Neural progenitor cell (in vitro differentiated cells): ENCODE measurements at places on chromosomes 5 and 9.

DNA sequence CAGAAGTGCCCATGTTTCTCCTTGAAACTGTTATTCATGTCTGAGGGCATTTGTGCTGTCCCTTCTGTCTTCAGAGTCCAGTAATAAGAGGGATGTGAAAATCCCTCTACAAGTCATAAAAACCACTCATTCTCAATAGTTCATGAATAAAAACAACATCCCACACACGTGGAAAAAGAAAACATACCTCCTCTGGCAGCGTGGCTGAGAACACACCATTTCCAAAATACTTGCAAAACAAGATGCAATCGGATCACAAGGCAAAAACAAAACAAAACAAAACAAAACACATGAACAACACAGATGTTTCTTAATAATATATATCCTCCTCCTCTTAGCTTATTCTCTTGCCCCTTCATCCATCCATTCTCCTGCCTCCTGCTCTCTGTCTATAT, 71.0 kb upstream of the EQTN start:
- no peak for DNase-seq

- DNase-seq, result peak; percentile 76
These were observed 14.3 kb upstream of the NR4A3 start for GRCh38 chr9:99807276-99807852.

DNA sequence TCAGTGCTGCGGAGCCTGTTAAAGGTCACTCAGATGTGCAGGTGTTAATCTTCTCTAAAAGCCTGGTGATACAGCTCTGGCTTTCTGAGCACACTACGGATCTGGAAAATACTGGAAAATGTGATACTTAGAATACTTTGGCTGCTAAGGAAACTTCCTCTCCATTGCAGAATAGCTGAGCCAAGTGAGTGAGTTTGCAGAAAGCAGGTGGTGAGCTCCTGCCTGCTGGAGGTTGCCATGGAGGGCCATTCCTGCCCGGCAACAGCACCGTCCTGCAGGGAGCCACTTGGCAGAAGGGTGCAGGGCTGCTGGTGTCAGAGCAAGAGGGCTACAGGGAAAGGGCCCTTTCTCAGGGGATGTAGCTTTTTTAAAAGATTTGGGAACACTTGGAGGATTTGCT, 40.7 kb downstream of the SECISBP2 start:
- DNase-seq, result peak; percentile 40

DNA sequence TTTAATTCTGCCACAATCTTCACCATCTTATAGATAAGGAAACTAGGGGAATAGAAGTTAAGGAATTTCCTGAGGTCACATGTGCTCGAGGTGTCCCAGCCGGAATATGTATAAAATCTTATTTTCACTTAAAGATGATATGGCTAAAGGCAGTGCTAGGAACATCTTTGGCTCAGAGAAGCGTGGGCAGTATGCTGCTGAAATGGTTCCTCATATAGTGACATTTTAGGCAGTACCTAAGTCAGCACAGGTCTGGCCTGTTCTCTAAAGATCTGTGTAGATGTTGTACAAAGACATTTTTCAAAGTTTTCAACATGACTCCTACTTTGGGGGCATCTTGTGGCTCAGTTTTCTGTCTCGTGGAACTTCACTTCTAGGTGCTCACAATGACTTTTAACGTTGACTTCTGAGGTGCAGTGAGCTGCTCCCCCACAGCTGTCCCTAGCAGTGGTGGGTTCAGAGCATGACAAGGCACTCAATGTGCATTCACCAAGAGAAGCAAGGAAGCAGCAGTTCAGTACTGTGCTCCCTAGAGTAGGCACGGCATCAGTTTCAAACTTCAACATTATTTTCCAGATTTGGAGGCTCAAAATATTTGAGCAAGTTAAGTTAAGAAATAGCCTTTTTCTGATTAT, 40.3 kb downstream of the TNFAIP8 start:
- no peak for DNase-seq

GRCh38 chr9:124102363-124102762, 90.8 kb downstream of the LHX2 start:
- DNase-seq, result no peak

DNA sequence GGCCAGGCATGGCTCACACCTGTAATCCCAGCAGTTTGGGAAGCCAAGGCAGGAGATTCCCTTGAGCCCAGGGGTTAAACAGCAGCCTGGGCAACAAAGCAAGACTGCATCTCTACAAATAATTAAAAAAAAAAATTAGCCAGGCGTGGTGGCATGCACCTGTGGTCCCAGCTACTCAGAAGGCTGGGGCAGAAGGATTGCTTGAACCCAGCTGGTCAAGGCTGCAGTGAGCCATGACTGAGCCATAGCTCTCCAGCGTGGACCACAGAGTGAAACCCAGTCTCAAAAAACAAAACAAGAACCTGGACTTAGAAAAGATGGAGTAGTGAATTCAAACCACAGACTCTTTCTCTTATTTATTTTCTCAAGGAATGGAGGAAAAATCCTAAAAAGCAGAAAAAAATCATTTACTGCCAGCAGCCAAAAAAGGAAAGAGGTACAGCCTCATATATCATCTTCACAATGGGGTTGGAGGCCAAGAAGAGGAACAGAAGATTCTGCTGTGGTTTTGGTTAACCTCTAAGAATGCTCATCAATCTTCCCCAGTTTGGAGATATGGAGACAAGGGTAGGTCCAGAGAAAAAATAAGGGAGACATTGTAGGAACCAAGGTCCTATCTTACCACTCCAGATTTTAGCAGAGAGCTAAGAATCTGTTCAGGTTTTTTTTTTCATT, 40.0 kb upstream of the MYO10 start:
- DNase-seq, result no peak

GRCh38 chr5:77305956-77306355, 95.5 kb downstream of the PDE8B start:
- no peak for DNase-seq

GRCh38 chr5:43106290-43106638, 14.4 kb upstream of the ZNF131 start:
- no peak for DNase-seq

DNA sequence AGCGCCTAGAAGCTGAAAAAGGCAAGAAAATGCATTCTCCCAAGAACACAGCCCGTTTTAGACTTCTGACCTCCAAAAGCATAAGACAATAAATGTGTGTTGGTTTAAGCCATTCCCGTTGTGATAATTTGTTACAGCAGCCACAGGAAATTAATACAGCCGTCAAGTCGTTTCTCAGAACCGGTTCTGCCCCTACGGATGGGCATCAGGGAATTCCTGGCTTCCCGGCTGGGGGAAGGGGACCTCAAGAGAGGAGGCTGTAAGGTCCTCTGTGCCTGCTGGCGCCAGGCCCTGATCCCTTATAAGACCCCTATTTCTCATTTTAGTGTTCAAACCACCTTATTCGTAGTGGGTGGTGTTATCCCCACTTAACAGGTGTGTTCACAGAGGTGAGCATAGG, 50.6 kb upstream of the RPL26L1 start:
- DNase-seq, result no peak

- DNase-seq, result no peak
These were observed 177.9 kb downstream of the MACROH2A1 start for GRCh38 chr5:135221187-135221473.

DNA sequence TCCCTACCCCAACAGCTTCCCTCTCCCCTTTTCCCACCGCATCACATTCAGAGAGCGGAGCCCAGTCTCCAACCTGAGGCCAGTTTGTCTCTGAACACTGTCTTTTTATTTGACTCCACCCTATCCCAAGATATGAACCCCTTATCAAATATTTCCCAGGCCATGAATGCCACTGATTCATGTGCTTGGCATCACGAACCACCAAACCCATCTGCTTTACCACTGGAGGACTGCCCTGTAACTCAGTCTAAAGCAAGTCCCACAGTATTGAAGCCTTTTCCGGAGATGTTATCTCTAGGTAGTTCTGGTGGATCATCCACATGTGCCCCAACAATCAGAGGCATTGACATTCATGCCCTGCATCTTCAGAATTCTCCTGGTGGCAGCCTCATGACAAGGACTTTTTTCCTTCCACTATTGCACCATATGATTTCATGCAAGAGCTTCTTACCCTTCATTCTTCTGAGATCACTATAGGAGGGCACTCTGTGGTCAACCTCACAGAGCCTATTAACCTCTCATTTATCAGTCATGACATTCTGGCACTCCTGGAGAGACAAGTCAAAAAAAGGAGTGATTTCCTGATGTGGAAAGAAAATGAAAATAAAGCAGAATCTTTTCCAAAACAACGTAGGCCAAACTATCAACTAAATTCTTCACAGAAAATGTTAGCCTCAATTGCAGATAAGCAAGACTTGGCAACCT, 12.3 kb upstream of the SPATA31D4 start:
- DNase-seq, result no peak

DNA sequence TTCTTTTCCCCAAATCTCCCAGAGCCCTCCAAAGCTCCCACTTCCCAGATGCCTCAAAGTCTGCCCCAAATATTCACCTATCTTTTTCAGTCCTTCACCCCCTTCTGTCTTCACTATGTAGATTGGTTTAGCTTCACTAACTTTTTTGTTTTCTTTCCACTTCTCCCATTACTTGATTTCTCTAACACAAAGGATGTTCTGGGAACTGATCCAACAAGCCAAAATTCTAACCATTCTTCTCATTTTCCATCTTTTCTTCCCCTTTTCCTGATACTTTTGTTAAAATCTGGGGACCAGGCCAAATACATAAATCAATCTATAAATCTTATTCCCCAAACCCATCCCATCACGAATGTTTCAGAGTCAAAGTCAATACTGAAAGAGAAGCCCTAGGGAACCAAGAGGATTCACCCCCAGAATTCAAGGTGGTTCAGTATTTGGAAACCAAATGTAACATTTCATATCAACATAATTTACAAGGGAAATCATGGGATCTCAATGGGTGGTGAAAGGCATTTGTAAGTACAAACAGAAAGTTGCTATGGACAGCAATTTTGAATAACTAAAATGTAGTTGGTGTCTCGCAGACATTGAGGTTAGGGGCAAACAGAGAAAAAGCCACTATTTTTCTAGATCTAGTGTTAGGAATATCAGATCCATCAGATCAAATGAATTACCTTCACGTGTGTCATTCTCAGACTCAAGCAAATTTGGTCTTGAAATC, 35.3 kb downstream of the APTX start:
- no peak for DNase-seq

DNA sequence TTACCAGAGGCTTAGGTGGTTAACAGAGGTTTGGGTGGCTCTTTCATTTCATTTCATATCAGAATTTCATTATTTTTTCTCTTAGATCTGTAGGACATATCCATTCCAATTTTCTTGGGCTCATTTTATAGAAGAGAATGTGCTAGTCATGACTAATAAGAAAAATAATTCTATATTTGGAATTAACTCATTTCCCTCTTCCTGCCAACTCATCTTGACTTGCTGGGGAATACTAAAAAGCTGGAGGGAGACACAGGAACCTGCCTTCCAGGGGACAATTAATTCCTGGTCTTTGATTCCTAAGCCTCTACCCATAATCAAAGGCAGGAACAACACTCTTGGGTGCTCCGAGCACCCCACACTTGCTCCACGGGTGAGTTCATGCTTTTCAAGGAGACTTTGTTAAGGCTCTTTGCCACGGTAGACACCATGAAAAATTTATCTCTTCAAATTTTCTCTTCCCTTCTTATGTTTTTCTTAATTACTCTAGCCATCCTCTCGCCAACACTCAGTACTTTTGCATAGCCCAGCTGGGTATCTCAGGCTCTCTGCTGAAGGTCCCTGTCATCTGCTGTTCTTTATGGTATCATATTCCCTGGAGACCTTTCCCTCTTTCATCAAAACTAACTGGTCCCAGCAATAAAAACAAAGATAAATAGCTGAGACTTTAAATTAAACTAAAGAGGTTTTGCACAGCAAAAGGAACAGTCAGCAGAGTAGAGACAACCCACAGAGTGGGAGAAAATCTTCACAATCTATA, 273.9 kb downstream of the NPR3 start:
- DNase-seq, result no peak

DNA sequence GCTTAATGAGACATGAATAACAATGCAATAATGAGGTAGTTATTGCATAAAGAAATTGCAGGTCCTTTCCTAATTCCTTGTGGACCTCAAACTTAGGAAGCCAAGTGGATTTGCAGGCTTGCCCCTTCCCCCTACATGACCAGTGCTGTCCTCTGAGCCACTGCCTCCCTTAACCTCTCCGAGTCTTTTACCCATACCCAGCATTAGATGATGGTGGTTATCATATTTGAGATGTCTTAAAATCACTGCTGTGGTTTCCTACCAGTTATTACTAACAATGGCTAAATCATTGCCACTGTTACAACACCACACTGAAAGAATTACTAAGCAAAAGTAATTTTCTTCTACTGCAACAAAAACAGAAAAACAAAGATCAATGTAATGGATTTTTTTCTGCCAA, 170.8 kb downstream of the EDIL3 start:
- no peak for DNase-seq

- no peak for DNase-seq
These were observed 70.5 kb upstream of the GFPT2 start for GRCh38 chr5:180423598-180423997.

- no peak for DNase-seq
These were observed 242.6 kb downstream of the AUH start for GRCh38 chr9:91119142-91119541.

DNA sequence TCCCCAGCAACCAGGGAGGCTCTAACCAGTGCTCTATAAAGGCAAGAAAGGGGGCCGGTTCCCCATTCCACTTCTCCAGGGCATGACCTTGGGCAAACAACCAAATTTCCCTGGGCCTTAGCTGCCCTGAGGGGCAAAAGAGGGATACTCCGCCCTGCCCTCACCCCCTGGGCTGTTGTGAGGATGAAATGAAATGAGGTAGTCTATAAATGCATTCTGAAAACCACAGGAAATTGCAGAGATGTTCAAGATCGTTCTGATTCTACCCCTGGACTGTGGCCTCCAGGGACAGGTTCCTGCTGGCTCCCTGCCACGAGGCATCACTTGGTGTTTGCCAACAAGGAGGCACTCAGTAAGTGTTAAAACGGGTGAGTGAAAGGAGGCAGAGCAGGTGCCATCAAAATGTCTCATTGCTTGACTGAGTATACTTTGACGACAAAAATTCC, 5.7 kb downstream of the RAPGEF1 start:
- DNase-seq, result no peak

GRCh38 chr5:55800924-55801323, 50.2 kb upstream of the IL31RA start:
- no peak for DNase-seq

GRCh38 chr9:121201045-121201737, 478 bp downstream of the RAB14 start:
- peak; percentile 75 for DNase-seq

- no peak for DNase-seq
These were observed 7.0 kb upstream of the FBXO4 start for GRCh38 chr5:41918105-41918504.
